Astrocyte of the cerebellum (primary cell): ENCODE measurements at places on chromosomes 4 and X.

DNA sequence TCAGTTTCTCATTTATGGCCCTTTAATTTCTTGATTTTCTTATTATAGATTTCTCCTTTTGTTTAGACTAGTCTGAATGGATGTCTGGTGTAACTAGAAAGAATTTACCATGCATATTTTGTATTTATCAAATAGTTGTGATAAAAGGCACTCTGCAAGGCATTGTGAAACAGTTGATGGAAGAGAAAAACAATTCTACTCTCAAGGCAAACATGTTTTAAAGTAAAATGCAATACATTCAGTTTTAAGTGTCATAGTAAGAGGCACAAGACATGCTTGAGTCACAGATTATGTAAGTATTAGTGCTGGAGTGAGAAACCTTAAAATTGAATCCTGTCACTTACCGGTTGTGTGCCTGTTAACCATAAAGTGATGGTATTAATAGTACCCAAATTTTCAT lies 283.3 kb upstream of the DKK2 start:
- no peak for DNase-seq

- no peak for DNase-seq
Measured at GRCh38 chr4:13731019-13731418, 103.5 kb upstream of the BOD1L1 start.

GRCh38 chrX:77977095-77977494 lies 7.7 kb upstream of the PGAM4 start:
- DNase-seq, result no peak

GRCh38 chr4:127783026-127783769 lies 1.1 kb downstream of the HSPA4L start:
- peak; percentile 20 for DNase-seq

- no peak for DNase-seq
Measured at GRCh38 chr4:39046249-39046648, 14.0 kb upstream of the TMEM156 start.

DNA sequence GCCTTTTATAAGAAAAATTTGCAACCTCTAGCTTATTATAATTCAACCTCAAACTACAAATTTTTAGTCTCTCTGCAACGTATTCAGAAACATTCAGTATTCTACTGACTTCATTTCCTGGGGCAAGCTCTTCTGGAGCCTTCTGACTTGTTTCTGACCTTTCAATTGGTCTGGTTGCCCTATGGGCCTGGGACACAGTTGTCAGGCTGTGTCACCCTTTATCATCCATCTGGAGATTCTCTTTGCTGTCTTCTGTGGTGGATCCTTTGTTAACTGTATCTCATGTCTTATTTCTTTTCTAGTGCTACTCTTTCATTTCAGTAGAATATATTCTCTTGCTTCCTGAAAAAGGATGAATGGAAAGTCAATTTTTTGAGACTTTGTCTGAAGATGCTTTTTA lies 55.1 kb upstream of the PGRMC2 start:
- no peak for DNase-seq

- peak; percentile 37 for DNase-seq
Measured at GRCh38 chr4:93791570-93792195, 36.9 kb upstream of the ATOH1 start.

GRCh38 chr4:24203926-24204325 lies 314.1 kb upstream of the PPARGC1A start:
- no peak for DNase-seq
